MCF 10A (cell line): ENCODE measurements at places on chromosomes 13 and 19. TPM values are rescaled to one million over a fixed set of nuclear protein-coding genes. Genes with fewer than 3 reads are reported as not detected.

DNA sequence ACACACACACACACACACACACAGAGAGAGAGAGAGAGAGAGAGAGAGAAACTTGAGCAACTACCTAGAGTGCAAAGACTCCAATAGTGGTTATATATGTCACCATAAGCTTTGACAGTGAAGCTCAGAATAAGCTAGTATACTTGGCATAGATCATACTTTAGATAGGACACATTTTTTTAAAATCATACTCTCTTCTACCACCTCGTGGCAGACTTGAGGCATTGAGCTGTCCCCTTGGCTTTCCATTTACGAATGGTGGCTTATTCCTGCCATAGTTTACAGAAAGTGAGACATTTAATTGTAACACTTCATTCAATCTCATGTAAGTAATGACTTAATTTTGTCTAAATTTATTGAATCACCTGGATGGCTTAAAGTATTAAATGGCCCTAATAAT lies 108.2 kb downstream of the EDNRB start:
- DNase-seq, result peak; percentile 59
- H3K4me1 ChIP-seq, result peaks cover 6% of the 10 kb centered on the region
- peaks cover 43% of the 10 kb centered on the region for H3K27me3 ChIP-seq
- H3K27ac ChIP-seq, result no peak overlapping the region
- H3K36me3 ChIP-seq, result no peaks in the 10 kb centered on the region
- H3K4me3 ChIP-seq, result no peak overlapping the region

Gene CALR3
- total RNA-seq, result not detected in 2 replicates

DNA sequence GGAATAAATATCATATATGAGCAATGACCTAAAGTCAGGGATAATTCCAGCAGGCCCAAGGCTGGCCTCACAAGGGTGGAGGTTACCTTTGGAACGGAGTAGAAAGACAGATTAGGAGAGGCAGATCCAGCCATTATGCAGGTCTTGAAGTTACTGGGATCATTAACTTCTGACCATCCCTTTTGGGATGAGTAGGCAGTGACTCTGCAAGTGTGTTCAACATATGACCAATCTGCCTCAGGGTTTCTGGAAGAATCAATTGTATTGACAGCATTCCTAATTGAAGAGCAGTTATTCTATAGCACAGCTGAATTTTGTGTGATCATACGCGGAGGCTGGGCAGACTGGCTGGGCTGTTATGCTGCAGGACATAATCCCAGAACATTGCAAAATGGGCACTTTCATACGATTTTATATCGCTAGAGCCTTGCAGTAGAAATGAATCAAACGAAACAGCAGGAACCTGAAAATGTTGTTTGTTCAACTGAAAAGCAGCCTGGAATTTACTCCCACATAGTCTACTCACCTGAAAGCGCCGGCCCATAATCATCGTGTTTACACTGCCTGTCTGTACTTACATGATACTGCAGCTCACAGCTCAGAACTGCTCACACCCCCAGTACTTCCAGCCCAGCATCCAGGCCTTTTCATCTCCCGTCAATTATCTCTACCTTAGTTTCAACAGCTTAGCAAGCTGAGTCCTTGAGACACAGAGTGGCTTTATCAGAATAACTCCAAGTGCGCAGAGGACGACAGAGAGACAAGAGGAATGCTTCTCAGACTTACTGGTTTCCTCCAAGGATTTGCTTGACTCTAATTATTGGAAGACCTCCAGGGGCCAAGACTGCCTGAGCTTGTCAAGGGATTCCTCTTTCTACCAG lies 556.1 kb downstream of the EFNB2 start:
- H3K4me1 ChIP-seq, result peaks cover 14% of the 10 kb centered on the region
- peak overlapping the region; percentile 15 for H3K4me3 ChIP-seq
- DNase-seq, result peak; percentile 60
- peak overlapping the region; percentile 65 for H3K27ac ChIP-seq
- H3K27me3 ChIP-seq, result no peaks in the 10 kb centered on the region

DNA sequence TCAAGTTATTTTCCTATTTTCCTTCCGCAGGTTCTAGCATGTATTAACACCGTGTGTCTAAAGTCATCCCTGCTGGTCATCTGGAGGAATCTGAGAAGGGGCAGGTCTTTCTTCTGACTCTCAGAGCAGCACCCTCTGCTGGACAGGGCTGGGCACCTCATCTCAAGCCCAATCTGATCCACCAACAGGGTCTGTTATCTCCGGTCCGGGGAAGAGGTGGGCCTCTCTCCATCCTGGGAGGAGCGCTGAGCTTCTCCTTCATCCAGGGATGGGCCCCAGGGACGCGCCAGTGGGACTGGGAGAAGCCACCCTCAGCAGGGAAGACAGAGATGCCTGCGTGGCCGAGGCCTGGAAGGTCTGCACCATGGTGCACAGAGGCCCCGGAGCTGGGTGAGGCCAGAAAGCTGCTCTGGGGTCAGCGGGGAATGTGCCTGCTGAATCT lies 26.0 kb upstream of the ZNF331 start:
- H3K36me3 ChIP-seq, result no peaks in the 10 kb centered on the region
- peak; percentile 17 for DNase-seq
- H3K4me3 ChIP-seq, result no peak overlapping the region
- no peaks in the 10 kb centered on the region for H3K27me3 ChIP-seq
- no peak overlapping the region for H3K27ac ChIP-seq

GRCh38 chr13:99916366-99917103 lies 55.0 kb downstream of the ZIC5 start:
- no peaks in the 10 kb centered on the region for H3K27me3 ChIP-seq
- peak; percentile 86 for DNase-seq
- H3K4me1 ChIP-seq, result peaks cover 6% of the 10 kb centered on the region
- H3K36me3 ChIP-seq, result peaks cover 7% of the 10 kb centered on the region
- no peak overlapping the region for H3K4me3 ChIP-seq
- no peak overlapping the region for H3K27ac ChIP-seq

GRCh38 chr13:64538711-64539110 lies 2691.4 kb downstream of the PCDH9 start:
- H3K36me3 ChIP-seq, result no peaks in the 10 kb centered on the region
- no peaks in the 10 kb centered on the region for H3K27me3 ChIP-seq
- no peak for DNase-seq
- no peak overlapping the region for H3K27ac ChIP-seq
- no peak overlapping the region for H3K4me3 ChIP-seq

DNA sequence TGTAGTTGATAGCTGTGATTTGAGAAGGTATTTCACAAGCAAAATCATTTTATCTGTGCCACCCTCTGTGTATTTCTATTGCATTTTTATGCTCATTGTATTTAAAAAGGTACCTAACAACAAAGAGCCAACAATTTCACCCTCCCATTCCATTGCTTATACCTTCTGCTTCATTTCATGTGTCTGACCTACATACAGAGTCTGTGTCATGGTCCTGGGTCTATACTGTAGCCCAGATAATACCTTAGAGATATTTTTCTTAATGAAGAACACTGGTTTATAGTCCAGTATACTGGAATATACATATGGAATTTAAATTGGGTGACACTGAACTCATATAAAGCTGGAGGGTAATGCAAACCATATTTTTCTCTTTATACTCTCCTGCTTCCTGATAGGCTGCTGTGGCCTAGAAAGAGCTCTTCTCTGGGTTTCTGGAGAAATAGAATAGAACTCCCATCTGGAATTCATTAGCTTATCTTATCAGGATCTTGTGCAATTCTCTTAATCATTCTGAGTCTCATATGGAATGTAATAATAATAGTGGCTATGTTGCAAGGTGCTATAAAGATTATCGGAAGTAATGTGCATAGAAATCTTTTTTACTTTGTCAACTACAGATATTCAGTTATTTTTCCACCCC lies 31.8 kb upstream of the SPART start:
- no peak overlapping the region for H3K27ac ChIP-seq
- no peaks in the 10 kb centered on the region for H3K4me1 ChIP-seq
- H3K4me3 ChIP-seq, result no peak overlapping the region
- no peak for DNase-seq

Gene COQ8B
- total RNA-seq, result 41.7 and 46.7 TPM in 2 replicates

Gene WDR87
- total RNA-seq, result not detected in 2 replicates

DNA sequence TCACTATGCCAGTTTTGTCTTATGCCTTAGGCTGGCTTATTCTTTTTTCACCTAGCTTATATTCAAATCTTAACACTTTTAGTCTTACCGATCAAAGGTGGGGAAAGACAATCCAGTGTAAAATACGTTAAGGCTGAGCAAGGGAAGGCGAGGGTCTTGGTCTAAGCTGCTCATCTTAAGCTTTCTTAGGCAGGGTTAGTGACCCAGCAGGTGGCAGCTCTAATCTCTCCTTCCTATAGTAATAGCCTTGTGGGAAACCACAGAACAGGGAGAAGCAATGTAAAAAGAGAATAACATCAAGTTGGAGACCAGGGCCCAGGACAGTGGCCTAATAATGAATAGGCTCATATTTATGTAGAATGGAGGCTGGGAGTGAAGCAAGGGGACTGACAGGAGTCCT lies 45.9 kb downstream of the COG3 start:
- peaks cover 6% of the 10 kb centered on the region for H3K4me1 ChIP-seq
- H3K4me3 ChIP-seq, result no peak overlapping the region
- peaks cover 80% of the 10 kb centered on the region for H3K36me3 ChIP-seq
- DNase-seq, result no peak
- no peak overlapping the region for H3K27ac ChIP-seq

- no peaks in the 10 kb centered on the region for H3K27me3 ChIP-seq
- DNase-seq, result peak; percentile 97
- peaks cover 38% of the 10 kb centered on the region for H3K36me3 ChIP-seq
- peak overlapping the region; percentile 91 for H3K27ac ChIP-seq
- H3K4me3 ChIP-seq, result peak overlapping the region; percentile 63
Measured at GRCh38 chr19:4976401-4977298, 7.7 kb downstream of the KDM4B start.

DNA sequence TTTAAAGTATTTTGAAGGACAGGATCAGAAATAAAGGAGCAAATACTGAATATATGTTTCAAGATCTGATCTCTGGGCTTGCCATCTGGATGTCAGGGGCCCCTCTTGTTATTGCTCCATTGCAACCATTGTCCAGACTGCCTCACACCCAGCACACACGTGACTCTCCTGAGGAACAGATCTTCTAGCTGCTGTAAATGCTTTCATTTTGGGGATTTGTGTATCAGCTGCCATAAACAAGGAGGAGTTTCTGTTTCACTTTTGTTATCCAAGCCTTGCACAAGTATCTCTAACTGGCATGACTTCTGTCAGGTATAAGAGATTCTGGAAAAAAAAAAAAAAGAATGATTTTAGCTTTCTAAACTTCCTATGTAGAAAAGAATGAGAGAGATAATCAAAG lies 1624.1 kb upstream of the PRR20A start:
- H3K4me1 ChIP-seq, result no peaks in the 10 kb centered on the region
- no peak overlapping the region for H3K27ac ChIP-seq

- peaks cover 22% of the 10 kb centered on the region for H3K36me3 ChIP-seq
- no peak overlapping the region for H3K4me3 ChIP-seq
- no peak for DNase-seq
- H3K4me1 ChIP-seq, result no peaks in the 10 kb centered on the region
Measured at GRCh38 chr19:42368360-42368759, 21.7 kb downstream of the CNFN start.

Gene GIPC3
- total RNA-seq, result not detected in 2 replicates

DNA sequence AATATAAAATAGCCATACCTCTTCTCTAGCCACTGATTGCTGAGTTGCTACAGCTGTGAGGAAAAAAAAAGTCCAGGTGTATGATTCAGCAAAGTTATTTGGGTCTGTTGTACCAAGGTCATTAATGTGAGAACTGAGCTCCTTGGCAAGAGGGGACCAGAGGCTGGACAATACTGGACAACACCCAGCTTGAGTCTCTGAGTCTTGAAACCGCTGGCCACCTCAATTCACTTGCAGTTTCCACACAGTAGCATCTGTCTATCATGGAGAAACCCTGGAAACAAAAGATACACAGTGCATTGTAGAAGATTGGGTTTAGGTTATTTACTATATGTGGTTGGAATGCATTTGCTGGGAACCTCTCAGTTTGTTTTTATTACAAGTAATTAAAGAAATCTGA lies 60.4 kb downstream of the WDFY2 start:
- H3K4me1 ChIP-seq, result peaks cover 39% of the 10 kb centered on the region
- DNase-seq, result peak; percentile 76
- peaks cover 27% of the 10 kb centered on the region for H3K36me3 ChIP-seq

Gene TMEM38A
- total RNA-seq, result 2.1 and 4.5 TPM in 2 replicates

- H3K4me1 ChIP-seq, result no peaks in the 10 kb centered on the region
- no peak overlapping the region for H3K4me3 ChIP-seq
- no peaks in the 10 kb centered on the region for H3K27me3 ChIP-seq
- H3K36me3 ChIP-seq, result no peaks in the 10 kb centered on the region
Measured at GRCh38 chr13:28533441-28534166, 38.7 kb upstream of the FLT1 start.

DNA sequence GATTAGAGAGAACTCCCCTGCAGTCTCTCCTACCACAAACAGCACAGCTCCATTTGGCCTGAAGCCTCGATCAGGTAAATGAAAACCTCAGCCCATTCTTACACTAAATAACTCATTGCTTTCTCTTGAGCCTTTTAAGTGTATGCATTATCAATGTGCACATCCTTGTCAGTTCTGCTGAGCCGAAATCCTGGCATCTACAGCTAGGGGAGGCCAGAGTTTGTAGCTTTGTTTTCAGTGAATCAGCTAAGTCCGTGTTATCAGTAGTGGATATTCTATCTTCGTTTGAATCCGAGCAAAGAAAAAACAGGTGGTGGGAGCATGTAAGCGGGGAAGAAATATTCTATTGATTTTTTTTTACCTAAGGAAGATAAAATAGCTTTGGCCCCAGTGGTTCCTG lies 84.4 kb downstream of the ESD start:
- no peaks in the 10 kb centered on the region for H3K27me3 ChIP-seq
- no peaks in the 10 kb centered on the region for H3K4me1 ChIP-seq
- no peak overlapping the region for H3K27ac ChIP-seq
- no peak overlapping the region for H3K4me3 ChIP-seq
- H3K36me3 ChIP-seq, result peaks cover 36% of the 10 kb centered on the region
- no peak for DNase-seq

Gene UBE2L5
- total RNA-seq, result not detected in 2 replicates

Gene SNRNP70
- total RNA-seq, result 199 and 200 TPM in 2 replicates

DNA sequence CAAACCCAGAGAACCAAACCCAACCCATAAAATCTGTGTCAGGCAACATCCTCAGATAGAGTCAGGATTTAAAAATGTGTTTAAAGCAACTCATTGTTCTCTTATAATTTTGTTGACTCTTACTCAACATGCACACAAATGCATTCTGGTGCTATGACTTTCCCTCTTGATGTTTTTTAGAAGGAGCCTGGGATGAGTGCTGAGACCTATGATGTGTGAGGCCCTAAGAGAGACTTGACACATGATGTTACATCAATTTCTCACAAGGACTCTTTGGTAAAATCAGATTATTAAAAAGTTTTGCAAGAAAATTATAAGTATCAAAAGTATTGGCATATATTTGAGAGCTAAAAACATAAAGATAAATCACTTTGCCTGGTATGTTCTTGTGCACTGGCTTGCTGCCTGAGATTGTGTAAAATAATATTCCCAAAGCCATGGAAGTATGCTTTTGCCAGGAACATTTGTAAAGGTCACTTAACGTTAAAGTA lies 173.9 kb downstream of the DCLK1 start:
- no peaks in the 10 kb centered on the region for H3K4me1 ChIP-seq
- no peak for DNase-seq
- H3K4me3 ChIP-seq, result no peak overlapping the region
- H3K27ac ChIP-seq, result no peak overlapping the region
- H3K36me3 ChIP-seq, result no peaks in the 10 kb centered on the region

Gene POMP
- 103 and 136 TPM in 2 replicates for total RNA-seq

Gene MAST1
- 1.0 and 1.6 TPM in 2 replicates for total RNA-seq

Gene ADAMTSL5
- 11.1 and 13.7 TPM in 2 replicates for total RNA-seq
